Activated naive CD8-positive, alpha-beta T cell treated with anti-CD3 and anti-CD28 coated beads, Interleukin-2, amount 50 U/mL, for 24 hours (primary cell): ENCODE measurements at places on chromosomes 7 and 10.

- no peak for DNase-seq
Measured at GRCh38 chr7:12504149-12504548, 66.4 kb upstream of the SCIN start.

- no peak for DNase-seq
Measured at GRCh38 chr7:146486519-146486918, 369.9 kb downstream of the CNTNAP2 start.

- DNase-seq = no peak
Measured at GRCh38 chr7:64884085-64884912, 18.8 kb upstream of the ZNF273 start.

- no peak for DNase-seq
Measured at GRCh38 chr10:69747179-69747578, 54.5 kb upstream of the COL13A1 start.

DNA sequence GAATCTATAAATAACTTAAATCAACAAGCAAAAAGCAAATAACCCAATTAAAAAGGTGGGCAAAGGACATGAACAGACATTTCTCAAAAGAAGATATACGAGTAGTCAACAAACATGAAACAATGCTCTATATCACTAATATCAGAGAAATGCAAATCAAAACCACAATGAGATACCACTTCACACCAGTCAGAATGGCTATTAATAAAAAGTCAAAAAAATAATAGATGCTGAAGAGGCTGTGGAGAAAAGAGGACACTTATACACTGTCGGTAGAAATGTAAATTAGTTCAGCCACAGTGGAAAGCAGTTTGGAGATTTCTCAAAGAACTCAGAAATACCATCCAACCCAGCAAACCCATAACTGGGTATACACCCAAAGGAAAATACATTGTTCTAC is 70.6 kb downstream of the CTTNBP2 start:
- no peak for DNase-seq

- no peak for DNase-seq
Measured at GRCh38 chr7:156944876-156945275, 4.6 kb upstream of the NOM1 start.

DNA sequence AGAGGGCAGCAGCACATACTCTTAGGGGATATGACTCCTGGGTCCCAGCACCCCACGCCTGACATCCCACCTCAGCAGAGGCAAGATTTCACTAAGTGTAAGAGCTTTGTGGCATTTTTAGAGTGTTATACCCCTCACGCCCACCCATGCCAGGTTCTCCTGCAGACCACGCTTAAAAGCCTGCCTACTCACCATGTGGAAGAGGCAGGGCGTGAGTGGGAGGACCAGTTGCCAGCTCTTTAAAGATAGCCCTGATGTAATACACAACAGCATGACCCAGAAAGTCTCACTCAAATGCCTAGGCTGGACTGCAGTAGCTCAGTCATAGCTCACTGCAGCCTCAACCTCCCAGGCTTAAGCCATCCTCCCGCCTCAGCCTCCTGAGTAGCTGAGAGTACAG is 44.4 kb upstream of the CELF2 start:
- DNase-seq = no peak

GRCh38 chr7:105250239-105250638 is 138.5 kb downstream of the SRPK2 start:
- DNase-seq = no peak

DNA sequence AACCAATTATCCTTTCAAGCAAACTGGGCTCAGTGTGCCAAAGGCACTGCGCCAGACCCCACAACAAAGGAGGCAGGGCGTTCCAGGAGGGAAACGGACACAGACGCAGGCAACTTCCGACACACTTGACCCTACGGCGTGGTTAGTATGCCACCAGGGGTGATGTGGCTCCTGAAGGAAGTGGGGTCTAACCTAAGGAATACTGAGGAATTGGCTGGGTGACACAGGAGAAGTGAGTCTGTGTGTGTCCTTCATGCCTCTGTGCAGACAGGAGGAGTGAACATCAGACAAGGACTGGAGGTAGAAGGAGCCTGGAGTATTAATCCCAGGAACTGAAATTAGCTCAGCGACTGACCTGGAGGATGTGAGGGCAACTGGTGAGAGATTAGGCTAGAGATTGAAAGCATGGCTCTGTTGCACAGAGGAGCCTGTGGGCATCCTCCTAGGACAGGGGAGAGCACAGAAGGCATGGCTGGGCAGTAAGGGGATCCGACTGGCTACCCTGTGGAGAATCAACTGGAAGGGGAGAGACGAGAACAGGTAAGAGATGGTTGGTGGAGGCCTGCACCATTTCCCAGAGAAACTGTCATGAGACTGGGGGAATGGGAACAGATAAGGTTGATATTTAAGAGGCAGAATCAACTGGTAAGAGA is 27.8 kb downstream of the GSDME start:
- no peak for DNase-seq

GRCh38 chr10:45673074-45673648 is 589 bp upstream of the ZFAND4 start:
- peak; percentile 10 for DNase-seq

DNA sequence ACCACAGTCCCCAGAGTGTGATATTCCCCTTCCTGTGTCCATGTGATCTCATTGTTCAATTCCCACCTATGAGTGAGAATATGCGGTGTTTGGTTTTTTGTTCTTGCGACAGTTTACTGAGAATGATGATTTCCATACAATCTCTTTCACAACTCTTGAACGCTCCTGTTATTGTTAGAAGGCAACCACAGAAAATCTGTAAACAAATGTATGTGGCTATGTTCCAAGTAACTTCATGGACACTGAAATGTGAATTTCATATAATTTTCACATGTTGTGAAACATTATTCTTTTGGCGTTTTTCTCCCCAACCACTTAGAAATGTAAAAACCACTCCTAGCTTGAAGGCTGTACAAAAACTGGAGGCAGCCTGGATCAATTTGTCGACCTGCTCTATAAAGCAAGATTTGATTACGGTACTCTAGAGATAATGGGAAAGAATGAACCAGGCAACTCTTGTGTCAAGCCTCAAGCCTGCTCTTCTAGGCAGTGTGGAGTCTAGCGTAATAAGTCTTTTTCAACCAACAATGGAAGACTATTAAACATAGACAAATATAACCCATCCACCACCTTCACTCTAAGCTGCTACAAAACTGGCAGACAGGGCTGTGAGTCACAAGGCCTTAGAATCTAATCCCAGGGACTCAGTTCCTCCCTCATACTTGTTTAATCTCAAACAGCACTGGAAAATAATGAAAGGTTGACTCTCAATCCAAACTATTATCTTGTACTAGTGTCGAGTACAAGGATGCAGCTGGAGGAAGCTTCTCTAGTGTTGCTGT is 22.7 kb downstream of the ARL3 start:
- no peak for DNase-seq

DNA sequence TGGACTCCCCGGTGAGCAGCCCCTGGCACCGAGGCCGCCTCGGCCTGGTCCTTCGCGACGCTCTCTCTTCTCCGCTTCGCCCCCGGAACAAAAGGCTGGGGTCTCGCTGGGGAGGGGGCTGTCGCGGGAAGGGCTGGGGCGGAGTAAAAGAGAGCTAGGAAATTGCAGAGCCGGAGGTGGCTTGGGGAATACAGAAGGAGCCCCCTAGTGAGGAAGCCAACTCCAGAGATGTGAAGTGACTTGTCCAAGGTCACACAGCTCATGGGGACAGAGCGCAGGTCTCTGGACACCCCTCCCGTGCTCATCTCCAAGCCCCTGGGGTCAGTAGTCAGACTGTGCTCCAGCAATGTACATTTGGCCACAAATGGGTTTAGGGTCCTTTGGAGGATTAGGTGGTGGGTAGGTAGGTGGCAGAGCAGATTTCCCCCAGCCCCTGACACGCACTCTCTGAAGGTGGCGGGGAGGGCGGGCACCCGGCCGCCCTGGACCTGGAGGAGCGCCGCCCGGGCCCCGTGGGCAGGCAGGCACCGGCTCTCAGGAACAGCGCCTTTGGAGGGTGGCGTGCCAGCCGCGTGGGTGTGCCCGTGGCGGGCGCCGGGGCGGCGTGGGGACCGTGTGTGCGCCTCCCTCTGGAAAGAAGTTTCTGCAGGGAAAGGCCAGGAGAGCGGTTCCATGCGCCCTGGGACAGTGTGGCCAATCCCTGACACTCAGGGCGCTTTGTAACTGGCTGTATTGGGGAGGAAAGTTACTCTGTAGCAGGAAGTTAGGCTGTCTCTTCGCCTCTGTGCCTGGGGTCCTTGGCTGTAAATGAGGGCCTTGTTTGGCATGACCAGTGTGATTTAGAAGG is 910 bp downstream of the WIPF3 start:
- DNase-seq = no peak

DNA sequence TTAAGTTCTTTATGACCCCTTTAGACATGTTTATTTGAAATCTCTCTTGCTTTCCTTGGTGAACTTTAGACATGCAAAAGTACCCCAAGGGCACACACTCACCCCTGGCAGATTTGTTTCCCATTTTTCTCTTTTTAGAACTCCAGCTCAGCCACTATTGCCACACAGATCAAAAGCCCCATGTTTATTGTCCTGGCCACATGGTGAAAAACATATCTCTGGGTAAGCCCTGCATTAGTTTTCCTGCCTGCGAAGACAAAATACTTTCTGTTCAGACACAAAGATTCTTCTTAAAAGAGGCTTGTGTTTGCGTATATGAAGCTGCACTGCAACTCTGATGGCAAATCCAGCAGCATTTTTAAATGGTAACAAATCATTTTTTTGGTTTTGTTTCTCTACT is 200.0 kb downstream of the POLR1F start:
- DNase-seq = no peak

GRCh38 chr10:128398118-128398517 is 271.9 kb upstream of the MKI67 start:
- no peak for DNase-seq

GRCh38 chr10:126058104-126058503 is 161.7 kb downstream of the FANK1 start:
- DNase-seq = no peak

DNA sequence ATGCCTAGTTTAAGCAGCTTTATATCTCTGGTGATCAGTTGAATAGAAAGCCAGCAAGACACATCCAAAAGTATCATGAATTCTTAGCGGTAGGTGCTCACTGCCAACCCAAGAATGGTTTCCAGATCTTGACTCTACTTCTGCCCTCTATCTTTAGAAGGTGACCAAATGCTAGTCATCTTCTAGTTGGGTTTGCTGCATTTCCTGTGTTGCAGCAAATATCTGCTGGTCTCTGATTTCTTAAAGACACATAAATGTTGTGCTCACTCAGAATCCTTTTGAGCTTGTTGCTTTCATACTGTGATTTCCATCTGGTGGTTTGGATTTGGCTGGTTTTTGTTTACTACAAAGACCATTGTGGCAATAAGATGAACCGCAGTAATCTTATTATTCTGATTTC is 2.2 kb downstream of the CDC123 start:
- no peak for DNase-seq

DNA sequence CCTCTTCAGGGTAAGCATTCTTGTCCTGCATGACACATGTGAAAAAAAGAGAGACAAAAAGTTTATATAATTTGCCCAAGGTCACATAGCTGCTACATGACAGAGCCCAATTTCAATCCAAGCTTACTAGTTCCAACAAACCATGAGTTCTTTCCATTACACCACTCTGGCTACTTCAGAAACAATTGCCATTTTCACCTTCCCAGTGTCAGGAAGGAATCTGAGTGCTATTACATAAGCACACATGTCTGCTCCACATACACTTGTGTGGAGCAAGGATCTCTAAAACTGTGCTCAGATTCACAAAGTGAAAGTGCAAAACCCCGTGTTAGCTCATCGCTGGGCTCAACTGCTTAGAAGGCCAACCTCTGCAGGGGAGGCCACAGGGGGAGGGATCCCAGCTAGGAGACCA is 356.2 kb upstream of the NFE2L3 start:
- DNase-seq = no peak

DNA sequence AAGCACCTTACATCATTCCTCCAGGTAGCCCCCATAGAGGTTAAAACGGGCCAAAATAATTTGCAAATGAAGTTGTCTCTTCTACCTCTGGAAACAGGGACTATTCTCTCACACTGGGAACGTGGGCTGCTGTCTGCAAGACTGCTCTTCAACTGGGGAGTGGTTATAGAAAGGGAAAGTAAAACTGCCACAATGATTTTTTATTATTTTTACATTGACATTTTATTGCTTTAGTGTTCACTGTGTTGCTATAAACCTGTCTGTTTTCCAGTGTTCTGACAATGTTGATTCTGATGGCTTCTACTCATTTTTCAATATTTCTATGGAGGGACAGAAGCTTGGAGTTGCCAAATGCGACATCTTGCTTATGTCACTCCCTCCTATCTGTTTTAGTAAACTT is 115.1 kb upstream of the ANTXRL start:
- DNase-seq = no peak

- DNase-seq = no peak
Measured at GRCh38 chr7:91517201-91517785, 253.1 kb downstream of the FZD1 start.

GRCh38 chr7:142974626-142975025 is 12.5 kb upstream of the KEL start:
- no peak for DNase-seq
